DMS153 (cell line): ENCODE measurements at places on chromosomes 13 and 19.

GRCh38 chr19:47514869-47515588 is at the start of gene NAPA:
Gene NAPA, minus strand, starts transcription at chr19:47515063. Its CDS starts 123 bp downstream, at chr19:47514940.
- peak; percentile 100 for DNase-seq

DNA sequence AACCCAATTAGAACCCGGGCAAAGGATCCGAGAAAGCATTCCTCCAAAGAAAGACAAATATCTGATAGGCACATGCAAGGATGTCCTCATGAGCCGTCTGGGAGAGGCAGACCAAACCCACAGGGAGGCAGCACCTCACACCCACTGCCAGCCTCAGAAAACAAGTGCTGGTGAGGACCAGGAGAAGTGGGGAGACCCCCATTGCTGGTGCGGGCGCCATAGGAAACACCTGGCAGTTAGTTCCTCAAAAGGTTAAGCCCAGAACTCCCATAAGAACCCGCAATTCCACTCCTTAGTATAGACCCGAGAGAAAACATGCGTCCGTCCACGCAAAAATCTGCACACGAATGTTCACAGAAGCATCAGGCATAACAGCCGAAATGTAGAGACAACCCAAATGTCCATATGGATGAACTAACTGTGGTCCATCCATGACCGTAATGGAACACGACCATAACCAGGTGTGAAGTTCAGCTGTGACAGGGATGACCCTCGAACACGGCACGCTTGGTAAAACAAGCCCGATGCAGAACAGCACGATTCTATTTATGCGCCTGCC is 7.9 kb downstream of the ZNF787 start:
- no peak for DNase-seq

- no peak for DNase-seq
Observed at GRCh38 chr19:41031916-41032315, 40.8 kb downstream of the CYP2B6 start.

GRCh38 chr13:60410299-60410698 is 13.3 kb downstream of the TDRD3 start:
- DNase-seq, result no peak

- no peak for DNase-seq
Observed at GRCh38 chr13:97438856-97439595, 5.1 kb downstream of the RAP2A start.

- DNase-seq, result peak; percentile 40
Observed at GRCh38 chr19:51712461-51713081, 11.2 kb downstream of the HAS1 start.

DNA sequence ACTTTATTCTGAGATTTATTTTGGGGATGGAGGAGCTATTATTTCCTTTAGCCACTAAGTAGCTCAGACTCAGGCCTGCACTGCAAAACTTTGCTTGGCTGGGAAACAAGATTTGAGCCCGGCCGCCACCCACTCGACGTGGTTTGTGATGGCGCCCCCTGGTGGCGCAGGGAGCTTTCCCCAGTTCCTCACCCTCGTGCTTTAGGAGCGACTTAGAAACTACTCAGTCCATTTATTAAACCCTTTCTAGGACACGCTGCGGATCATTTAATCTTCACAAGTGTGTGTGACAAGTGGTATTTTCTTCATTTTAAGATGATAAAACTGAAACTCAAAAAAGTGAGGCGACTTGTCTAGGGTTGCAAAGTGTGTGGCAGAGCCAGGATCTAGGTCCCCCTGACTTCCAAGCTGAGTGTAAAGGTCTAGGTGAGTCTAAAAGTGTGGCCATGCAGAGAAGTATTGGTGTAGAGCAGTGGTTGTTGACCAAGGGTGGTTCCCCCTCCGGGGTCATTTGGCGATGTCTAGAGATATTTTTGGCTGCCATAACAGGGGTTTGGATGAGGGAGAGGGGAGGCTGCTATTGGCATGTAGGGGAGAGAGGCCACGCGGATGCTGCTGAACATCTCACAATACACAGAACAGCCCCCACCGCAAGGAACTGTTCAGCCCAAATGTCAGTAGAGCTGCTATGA is 2.2 kb downstream of the CXCL17 start:
- no peak for DNase-seq

GRCh38 chr13:97328222-97328790 is 105.7 kb upstream of the RAP2A start:
- no peak for DNase-seq

- no peak for DNase-seq
Observed at GRCh38 chr19:369876-370275, 25.3 kb upstream of the MIER2 start.

- no peak for DNase-seq
Observed at GRCh38 chr19:21474671-21475181, 30.7 kb upstream of the ZNF429 start.

DNA sequence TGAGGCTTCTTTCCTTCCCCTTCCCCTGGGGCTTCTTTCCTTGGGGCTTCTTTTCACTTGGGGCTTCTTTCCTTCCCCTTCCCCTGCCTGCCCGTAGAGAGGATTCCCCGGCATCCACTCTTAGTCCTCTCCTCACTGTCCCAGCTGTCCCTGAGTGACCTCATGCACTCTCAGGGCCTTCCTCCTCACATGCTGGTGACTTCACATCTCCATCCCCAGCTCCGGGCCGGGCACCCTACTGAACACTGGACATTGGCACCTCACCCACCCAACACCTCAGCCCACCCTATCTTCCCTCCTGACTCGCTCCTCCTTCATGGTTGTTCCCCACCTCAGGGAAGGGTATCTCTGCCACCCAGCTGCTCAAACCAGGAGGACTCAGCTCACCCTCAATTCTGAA is 130.6 kb downstream of the STARD13 start:
- DNase-seq, result no peak

- no peak for DNase-seq
Observed at GRCh38 chr13:94617389-94618000, 15.8 kb downstream of the GPR180 start.

DNA sequence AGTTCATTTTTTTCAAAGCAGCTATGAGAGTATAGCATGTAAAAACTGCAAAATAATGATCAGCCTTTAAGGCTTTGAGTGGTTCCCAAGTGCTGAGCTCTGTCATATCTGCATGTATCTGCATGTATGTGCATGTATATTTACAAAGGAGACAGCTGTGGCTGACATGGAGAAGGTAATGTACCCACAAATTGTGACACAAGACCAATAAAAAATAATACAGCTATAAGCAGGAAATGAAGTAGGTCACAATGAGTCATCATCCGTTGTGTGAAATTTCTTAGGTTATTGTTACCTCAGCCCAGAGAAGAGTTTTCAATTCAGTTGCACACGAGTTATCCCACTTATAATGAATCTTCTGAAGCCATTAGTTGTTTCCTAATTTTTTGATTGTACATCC is 60.9 kb upstream of the MED4 start:
- DNase-seq, result peak; percentile 15

- no peak for DNase-seq
Observed at GRCh38 chr19:57511484-57511883, 11.7 kb downstream of the ZNF773 start.

GRCh38 chr19:57008432-57008831 is 111.4 kb upstream of the USP29 start:
- DNase-seq, result no peak

DNA sequence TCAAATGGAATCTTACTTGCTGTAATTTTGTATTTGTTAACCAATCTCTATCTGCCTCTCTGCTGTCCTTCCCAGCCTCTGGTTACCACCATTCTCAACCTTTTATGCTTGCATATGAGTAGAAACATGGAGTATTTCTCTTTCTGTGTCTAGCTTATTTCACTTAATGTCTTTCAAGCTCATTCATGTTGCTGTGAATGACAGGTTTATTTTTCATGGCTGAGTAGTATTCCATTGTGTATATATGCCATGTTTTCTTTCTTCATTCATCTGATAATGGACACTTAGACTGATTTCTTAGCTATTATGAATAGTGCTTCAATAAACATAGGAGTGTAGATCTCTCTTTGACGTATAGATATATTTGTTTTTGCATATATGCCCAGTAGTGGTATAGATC is 13.4 kb downstream of the ZNF460 start:
- DNase-seq, result no peak

DNA sequence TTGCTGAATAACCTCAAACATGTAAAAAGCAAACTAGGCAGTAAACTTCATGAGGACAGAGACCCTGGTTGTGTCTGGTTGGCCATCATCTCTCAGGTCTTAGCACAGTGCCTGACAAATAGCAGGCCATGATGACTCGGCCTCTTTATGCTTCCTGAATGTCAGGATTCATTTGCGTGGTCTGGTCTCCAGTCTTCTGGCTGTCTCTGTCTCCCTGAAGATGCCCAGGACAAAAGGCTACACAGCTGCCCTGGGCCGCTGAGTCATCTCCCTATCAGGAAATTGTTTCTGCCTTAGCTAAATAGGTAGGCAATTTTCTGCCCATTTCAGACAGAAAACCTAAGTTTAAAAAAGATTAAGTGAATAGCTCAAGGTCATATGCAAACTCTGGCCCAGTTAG is 84.1 kb upstream of the FNDC3A start:
- DNase-seq, result no peak

DNA sequence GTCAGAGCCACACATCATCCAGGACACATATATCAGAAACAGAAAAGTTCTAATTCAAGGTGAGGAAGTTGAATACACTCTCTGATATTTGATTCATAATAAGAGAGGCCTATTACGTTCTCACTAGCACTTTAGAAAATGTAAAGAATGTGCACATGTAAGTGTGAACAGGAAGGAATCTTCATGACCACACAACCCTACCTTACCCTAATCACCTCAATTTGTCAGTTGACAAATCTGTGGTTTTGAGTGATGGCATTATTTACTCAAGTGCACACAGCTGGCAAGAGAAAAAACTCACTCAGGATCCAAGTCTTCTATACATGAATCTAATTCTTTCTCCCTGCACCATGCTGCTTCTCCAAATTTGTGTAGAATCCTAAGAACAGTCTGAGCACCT is 445.8 kb downstream of the SUCLA2 start:
- no peak for DNase-seq

GRCh38 chr13:65064967-65065366 is 2165.2 kb downstream of the PCDH9 start:
- no peak for DNase-seq

- DNase-seq, result no peak
Observed at GRCh38 chr13:29515372-29515771, 80.1 kb downstream of the SLC7A1 start.

- no peak for DNase-seq
Observed at GRCh38 chr13:100662468-100663211, 12.0 kb downstream of the TMTC4 start.

GRCh38 chr13:75489502-75490263 is 7.7 kb upstream of the TBC1D4 start:
- DNase-seq, result no peak

GRCh38 chr13:48874165-48874564 is 101.5 kb upstream of the FNDC3A start:
- no peak for DNase-seq

DNA sequence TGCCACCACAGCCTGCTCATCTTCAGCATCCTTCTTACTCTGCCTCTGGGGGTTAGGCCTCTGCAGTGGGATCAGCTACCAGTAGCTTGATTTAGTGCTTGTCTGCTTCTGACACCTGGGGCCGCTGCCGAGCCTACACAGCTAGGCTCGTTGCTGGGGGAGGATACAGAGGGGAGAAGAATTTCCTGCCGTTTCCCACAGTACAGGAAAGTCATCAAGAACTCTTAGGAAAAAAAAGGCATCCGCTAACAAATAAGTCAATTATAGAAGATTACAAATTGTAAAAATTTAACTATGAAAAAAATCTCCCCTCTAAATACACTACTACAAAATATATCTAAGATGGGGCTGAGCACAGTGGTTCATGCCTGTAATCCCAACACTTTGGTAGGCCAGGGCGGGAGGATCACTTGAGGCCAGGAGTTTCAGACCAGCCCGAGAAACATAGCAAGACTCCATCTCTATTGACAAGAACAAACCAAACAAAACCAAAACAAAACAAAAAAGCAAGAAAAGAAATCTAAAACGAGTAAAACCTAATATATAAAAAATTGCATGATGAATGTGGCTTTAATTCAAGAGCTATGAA is 26.7 kb downstream of the LATS2 start:
- DNase-seq, result no peak

GRCh38 chr13:38386421-38386820 is 36.8 kb downstream of the UFM1 start:
- no peak for DNase-seq

GRCh38 chr19:18762125-18763023 is 28.7 kb downstream of the COMP start:
- DNase-seq, result peak; percentile 85

DNA sequence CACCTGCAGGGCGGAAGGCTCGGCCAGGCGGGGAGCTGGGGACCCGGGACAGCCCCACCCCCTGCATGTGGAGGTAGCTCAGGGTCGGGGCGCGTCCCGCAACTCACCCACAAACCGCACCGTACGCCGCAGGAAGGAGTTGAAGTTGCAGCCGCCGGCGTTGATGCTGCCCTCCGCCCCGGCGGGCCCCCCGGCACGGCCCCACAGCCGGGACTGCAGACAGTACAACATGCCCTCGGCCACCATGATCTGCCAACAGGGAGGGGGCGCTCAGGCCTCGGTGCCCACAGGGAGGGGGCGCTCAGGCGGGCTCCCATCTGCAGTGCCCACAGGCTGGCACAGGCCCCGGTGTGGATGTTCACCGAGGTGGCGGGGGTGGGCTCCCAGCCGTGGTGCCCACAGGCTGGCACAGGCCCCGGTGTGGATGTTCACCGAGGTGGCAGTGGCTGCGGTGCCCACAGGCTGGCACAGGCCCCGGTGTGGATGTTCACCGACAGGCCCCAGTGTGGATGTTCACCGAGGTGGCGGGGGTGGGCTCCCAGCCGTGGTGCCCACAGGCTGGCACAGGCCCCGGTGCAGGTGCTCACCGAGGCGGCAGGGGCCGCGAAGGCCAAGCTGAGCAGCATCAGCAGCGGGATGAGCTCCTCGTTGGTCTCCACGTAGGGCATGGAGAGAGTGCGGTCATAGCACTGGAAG is 6.5 kb downstream of the PLPPR3 start:
- DNase-seq, result no peak

GRCh38 chr19:14337510-14337909 is 43.7 kb upstream of the ADGRE5 start:
- DNase-seq, result no peak

- DNase-seq, result no peak
Observed at GRCh38 chr13:30943881-30944280, 11.4 kb downstream of the TEX26 start.

GRCh38 chr13:21342699-21343442 is 116.2 kb downstream of the ZDHHC20 start:
- no peak for DNase-seq

GRCh38 chr13:89733829-89734228 is 1613.7 kb upstream of the MIR17HG start:
- DNase-seq, result no peak

GRCh38 chr13:66723576-66723975 is 506.6 kb downstream of the PCDH9 start:
- DNase-seq, result no peak

GRCh38 chr19:41531438-41532311 is 44.3 kb upstream of the CEACAM21 start:
- DNase-seq, result peak; percentile 20

- no peak for DNase-seq
Observed at GRCh38 chr19:40335101-40335500, 13.1 kb downstream of the C19orf47 start.
